ENCODE measurements at places on chromosomes 16 and 17.

GRCh38 chr16:31542763-31543162 is 15.1 kb downstream of the AHSP start:
- DNase-seq: no peak

DNA sequence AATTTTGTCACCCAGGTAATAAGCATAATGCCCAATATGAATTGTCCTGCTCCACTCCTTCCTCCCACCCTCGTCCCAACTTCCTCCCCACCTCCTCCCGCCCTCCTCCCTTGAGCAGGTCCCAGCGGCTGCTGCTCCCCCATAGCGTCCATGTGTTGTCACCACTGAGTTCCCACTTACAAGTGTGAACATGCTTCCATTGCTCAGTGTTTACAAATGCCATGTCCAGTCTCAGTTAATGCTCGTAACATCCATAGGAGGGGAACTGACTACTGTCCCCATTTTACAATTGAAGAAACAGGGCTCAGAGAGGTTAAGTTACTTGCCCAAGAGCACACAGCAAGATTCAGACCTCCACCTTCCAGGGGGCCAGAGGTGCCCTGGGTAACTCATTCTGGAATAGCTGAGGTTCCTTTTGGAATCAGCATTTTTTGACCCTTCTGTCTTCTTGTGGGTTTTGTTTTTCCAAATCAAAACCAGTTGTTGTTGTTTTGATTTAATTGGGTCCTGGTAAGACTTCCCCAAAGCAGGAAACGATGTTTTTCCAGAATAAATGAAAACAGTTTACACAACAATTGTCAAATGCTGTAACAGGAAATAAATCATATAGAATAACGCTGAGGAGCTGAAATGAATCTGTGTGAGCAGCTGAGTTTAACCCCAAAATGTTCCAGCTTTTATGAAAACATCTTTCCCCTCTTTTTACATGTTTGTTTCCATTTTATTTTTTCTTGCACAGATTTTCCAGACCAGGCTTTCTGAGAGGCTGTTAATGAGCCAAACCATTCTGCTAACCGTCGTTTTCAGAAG is 73.9 kb downstream of the ZDHHC7 start:
- DNase-seq: no peak

- DNase-seq: no peak
These were observed 738 bp upstream of the XPO6 start for GRCh38 chr16:28212532-28212873.

GRCh38 chr17:10516638-10517037 is 1.7 kb downstream of the MYH1 start:
- no peak for DNase-seq

DNA sequence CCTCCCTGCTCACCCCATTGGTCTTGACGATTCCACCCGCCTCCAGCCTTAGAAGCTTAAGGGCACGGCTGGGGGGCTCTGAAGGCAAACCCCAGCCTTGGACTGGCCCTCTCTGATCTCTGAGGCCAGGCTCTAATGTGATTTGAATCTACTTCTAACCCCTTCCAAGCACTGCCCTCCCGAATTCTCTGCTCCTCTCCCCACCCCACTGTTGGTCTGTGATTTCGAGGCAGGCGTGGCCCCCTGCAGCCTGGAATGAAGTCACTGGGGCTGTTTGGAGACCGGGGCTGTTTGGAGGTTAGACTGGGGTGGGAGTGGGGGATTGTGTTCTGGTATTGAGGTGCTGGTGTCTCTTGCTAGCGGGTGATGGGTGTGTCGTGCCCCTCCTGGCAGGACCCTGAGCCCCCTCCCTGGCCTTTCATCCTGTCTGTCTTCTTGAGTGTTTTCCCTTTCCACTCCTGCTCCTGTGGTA is 2.2 kb downstream of the GRB7 start:
- no peak for DNase-seq

DNA sequence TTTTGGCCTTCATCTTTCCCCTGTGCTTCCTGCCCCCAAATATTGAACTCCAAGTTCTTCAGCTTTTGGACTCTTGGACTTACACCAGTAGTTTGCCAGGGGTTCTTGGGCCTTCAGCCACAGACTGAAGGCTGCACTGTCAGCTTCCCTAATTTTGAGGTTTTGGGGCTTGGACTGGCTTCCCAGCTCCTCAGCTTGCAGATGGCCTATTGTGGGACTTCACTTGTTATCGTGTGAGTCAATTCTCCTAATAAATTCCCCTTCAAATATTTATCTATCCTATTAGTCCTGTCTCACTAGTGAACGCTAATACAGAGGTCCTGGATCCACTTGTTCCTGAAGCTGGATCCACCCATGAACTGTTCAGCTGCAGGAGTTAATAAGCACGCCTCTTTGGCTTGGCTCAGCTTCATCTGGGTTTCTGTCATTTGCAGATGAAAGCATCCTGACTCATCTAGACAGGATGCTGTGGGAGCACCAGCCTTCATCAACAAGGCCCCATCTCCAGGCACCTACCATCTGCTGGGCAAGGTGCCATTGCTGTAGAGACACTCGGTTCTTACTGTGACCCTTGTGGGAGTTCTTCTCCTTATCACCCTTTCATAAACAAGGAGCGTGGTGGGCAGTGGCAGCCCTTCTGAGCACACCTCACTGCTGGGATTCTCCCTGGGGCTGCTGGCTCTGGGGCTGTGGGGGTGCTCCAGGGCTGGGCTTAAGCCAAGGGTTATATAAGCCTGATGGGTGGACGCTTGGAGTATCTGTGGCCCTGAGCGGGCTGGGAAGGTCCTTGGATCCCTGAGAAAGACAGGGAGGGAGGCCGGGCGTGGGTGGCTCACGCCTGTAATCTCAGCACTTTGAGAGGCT is 23.1 kb downstream of the LAT start:
- no peak for DNase-seq

- no peak for DNase-seq
These were observed 15.6 kb downstream of the COL1A1 start for GRCh38 chr17:50185631-50186471.

Measured in caudate nucleus (tissue), 63 donors.